ENCODE measurements at places on chromosomes 4 and X.

- no peak for DNase-seq
Measured at GRCh38 chr4:176810481-176811249, 17.9 kb upstream of the VEGFC start.

DNA sequence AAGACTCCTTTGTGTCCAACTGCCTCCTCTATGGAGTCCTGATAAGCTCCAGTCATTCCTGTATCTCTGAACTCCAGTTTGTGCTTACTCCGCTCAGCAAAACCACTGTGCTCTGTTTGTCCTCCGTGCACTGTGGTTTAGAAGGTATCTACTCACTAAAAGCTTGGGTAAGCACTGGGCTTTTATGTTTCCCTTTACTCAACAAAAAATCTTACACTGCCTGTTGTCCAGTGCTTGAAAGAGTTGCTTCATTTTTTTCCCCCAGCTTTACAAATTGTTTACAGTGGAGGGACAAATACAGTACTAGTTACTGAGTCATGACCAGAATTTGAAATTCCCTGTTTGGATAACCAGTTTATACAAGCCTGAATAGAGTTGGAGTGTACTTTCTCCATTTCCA is 545.3 kb upstream of the FAT1 start:
- no peak for DNase-seq

- no peak for DNase-seq
Measured at GRCh38 chr4:8167815-8168214, 9.2 kb upstream of the ABLIM2 start.

DNA sequence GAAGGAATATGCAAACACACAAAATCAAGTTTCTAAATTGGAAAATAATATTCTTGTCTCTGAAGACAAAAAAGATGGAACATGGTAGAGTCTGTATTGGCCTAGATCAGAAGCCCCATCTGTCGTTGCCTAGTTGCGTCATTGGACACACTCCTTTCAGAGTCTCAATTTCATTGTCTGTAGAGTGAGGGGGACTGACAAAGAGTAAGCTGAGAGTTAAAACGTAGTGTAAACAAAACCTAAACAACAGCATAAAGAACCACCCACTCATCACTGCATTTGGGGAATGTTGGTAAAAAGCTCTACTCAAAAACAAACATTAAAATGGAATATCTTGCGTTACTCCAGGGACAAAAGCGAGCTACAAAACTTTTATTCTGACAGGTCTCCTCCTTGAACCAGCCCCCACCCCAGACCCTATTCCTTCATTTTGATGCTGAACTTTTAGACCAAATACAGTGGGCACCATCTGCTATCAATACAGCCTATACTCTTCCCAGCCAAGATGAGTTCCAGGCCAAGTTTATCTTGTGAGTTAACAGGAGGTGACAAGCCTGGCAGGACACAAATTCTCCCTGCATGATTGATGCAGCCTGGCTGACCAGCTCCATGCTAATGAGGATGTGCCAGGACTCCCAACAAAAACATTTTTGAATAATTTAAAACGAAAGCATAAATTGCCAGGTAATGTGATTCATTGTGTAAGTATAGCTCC is 125.2 kb downstream of the COL25A1 start:
- no peak for DNase-seq

DNA sequence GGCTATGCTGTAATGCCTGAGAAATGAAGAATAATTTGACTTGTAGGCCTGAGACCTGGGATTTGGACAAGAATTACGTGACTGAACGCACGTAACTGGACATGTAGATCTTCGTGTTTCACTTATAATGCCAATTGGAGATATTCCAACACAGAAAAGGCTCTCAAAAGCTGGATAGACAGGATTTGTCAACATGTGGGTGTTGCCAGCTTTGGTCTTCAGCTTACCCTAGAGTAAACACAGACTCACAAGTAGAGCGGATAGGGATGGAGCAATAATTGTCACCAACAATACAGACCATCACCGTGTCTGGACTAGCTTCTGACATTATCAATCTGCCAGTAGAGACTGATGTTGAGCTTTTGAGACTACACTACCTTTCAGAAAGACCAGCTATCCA is 1511.0 kb upstream of the ADGRL3 start:
- no peak for DNase-seq

- DNase-seq, result no peak
Measured at GRCh38 chr4:63583561-63583960, 825.7 kb downstream of the TECRL start.

DNA sequence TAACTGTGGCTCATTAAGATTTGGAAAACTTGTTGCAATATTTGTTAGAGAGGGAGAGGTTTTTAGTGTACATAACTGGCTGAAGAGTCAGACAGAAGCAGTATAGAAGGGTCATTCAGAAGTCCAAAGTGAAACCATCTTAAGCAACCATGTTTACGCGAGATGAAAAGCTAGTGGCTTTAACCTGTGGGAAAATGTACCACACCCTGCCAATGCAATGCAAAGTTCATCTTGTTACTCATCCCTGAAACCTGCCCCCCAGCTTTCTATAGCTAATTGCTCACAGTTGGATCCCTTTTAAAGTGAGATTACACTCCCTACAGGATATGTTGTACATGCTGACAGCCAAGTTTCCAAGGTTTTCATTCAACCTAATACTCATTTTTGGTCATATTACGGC is 96.7 kb upstream of the RAPGEF2 start:
- DNase-seq, result no peak

- DNase-seq, result no peak
Measured at GRCh38 chr4:1137063-1137776, 23.9 kb upstream of the RNF212 start.

- DNase-seq, result no peak
Measured at GRCh38 chrX:104376937-104377336, 122.2 kb upstream of the ESX1 start.

GRCh38 chr4:7938609-7939376 is 868 bp downstream of the AFAP1 start:
- DNase-seq, result no peak

DNA sequence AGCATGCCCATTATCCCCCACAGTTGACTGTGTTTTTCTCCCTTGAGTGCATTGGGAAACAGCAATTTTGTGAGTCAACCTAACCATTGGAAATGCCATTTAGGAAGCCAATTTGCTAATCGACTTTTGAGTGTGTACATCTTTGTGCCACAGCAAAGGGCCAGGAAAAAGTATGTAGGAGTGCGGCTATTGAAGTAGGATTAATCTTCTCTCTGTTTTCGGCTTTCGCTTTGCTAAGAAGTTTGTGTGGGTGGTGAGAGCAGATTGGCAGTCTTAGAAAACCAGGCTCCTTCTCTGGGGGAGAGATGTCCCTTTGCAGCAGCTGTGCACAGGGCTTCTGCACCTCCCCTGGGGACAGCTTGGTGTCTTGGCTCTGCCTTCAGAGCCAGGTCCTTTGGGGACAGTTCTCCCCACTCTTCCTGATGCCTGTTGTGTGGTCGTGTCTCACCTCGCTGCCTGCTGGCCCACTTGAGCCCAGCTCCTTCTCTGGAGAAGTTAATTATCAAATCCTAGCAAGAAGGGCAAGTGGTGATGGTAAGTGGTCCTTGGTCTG is 74.5 kb downstream of the GEMIN8 start:
- DNase-seq, result no peak

DNA sequence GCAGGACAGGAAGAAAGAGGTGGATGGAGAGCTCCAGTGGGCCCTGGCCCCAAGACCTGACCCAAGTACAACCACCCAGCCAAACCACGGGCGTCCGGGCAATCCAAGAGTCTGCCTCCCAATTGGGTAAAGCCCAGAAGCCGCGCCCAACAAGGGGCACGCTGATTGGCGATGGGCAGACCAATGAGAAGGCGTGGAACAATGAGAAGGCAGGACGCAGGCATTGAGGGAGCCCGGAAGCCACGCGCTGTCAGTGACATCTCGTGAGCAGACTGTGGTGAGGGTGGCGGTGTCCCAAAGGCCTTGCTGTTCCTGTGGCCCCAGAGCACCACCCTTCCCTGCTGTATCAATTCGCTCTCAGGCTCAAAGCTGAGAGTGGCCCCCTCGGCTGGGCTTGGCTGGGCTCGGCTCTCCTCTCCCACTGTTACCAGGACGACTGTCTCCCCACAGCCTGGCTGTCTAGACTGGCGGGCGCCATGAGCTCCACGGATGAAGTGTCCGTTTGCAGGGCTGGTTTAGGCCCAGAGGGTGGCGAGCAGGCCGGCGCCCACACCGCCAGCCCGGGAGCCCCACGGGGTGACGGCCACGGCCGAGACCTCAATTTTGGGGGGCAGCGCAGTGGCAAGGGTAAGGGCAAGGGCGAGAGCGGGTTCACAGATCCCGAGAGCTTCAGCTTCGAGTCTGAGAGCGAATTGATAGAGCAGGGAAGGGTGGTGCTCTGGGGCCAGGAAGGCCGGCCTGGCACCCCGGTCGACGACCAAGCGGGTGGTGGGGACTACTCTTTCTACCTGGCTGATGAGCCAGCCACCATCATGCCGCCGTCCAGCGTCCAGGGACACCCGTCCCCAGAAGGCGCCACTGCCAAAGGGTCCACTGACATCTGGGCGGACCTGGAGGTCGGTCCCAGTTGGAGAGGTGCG is at the start of gene LOC101059915:
LOC101059915 (plus strand) TSS at position 219 of the 920 bp plus-strand sequence.
- DNase-seq, result no peak

GRCh38 chr4:11487139-11487538 is 58.4 kb upstream of the HS3ST1 start:
- DNase-seq, result no peak
